Stimulated activated CD8-positive, alpha-beta memory T cell treated with anti-CD3 and anti-CD28 coated beads, Interleukin-4, amount 100 ng/mL, for 1 hour (primary cell): ENCODE measurements at places on chromosomes 3 and 15.

DNA sequence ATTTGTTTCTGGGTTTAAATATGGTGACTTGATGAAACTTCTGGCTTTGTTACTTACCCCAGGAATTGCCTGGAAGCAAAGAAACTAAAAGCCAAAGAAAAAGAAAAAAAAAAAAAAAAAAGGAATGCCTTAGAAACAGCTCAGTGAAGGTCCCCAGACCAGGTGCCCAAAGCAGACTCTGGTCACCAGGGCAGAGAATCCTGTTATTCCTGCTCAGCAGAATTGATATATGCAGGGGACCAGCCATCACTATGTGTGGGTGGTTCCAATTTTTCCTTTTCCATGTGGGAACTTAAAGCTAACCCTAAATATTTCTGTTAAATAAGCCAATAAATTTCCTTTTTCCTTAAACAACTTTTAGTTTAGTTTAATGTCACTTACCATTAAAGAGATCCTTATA, 100.8 kb upstream of the TPRG1 start:
- DNase-seq, result no peak

- DNase-seq, result no peak
Measured at GRCh38 chr3:32203854-32204253, 34.6 kb upstream of the CMTM8 start.

DNA sequence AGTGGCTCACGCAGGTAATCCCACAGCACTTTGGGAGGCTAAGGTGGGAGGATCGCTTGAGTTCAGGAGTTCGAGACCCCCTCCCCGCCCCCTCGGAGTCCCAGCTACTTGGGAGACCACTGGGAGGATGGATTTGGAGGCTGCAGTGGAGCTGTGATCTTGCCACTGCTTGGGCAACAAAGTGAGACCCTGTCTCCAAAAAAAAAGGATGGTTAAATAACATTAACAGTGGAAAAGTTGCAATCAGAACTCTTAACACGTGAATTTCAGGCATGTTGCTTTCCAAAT, 1.4 kb upstream of the TMEM87A start:
- no peak for DNase-seq

- no peak for DNase-seq
Measured at GRCh38 chr3:126573492-126574117, 14.9 kb upstream of the C3orf22 start.

- no peak for DNase-seq
Measured at GRCh38 chr3:195101927-195102608, 168.9 kb downstream of the XXYLT1 start.

- DNase-seq, result no peak
Measured at GRCh38 chr15:61151791-61152190, 77.3 kb downstream of the RORA start.

DNA sequence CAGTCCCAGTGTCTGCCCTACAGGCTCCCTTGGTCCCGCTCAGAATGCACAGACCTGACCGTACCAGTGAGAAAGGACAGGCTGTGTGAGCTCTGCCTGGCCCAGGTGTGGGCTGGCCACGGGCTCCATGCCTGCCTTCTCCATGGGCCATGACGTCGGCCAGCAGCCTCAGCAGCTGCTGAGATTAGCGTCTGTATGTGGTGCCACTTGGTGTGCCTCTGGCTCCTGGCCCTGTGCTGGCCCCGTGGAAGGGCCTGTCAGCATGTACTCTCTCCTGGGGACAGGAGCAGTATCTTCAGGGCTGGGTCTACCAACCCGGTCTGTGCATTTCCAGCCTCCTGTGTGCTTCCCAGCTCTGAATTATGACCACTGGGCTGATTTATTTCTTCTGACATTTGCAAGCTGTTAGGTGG, 25.7 kb downstream of the KLF13 start:
- DNase-seq, result no peak

DNA sequence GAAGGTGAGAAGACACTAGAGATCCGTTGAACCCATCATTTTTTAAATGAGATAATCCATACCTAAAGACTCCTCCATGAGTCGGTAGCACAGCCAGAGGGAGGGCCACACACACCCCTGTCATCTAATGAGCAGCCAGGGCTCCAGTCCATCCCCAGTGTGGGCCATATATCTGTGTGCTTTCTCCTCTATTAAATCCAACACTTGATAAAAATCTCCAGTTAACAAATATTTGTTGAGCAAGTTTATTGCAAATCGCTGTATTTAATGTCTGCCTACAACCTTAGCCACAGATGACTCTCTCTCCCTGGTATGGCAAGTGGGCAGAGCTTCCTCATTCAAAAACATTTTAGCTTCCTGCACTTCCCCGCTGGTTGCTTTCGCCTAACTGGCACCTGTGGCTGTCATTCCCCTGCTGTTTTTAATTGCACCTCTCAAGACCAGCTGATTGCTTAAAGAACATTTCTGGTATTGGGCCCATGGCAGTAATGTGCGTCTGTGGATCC, 82.8 kb downstream of the SMAD3 start:
- no peak for DNase-seq

- no peak for DNase-seq
Measured at GRCh38 chr3:107641572-107642307, 119.0 kb downstream of the BBX start.

- no peak for DNase-seq
Measured at GRCh38 chr3:33115024-33115768, 1.4 kb downstream of the CRTAP start.

GRCh38 chr3:149042789-149043386, 43.4 kb downstream of the HLTF start:
- DNase-seq, result no peak

GRCh38 chr3:24181256-24181655, 236.2 kb downstream of the NR1D2 start:
- DNase-seq, result no peak

DNA sequence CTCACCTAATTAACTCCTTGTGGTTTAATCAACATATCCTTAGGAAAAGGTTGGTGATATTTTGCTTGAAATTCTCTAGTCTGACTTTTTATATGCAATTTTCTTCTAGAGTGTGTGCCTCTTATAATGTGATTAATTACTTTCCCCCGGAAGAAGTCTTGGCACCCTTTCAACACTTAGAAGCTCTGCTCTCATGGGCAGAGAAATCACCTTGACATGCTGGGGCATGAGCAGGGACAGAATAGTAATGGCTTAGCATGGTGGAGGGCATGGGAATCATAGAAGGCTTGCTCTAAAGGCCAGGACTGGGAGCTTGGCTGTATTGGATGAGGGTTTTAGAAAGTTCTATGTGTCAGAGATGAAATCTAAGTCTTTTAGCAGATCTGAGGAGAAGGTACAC, 293.5 kb downstream of the AGBL1 start:
- DNase-seq, result no peak

GRCh38 chr15:67799801-67800205, 25.5 kb upstream of the SKOR1 start:
- no peak for DNase-seq

DNA sequence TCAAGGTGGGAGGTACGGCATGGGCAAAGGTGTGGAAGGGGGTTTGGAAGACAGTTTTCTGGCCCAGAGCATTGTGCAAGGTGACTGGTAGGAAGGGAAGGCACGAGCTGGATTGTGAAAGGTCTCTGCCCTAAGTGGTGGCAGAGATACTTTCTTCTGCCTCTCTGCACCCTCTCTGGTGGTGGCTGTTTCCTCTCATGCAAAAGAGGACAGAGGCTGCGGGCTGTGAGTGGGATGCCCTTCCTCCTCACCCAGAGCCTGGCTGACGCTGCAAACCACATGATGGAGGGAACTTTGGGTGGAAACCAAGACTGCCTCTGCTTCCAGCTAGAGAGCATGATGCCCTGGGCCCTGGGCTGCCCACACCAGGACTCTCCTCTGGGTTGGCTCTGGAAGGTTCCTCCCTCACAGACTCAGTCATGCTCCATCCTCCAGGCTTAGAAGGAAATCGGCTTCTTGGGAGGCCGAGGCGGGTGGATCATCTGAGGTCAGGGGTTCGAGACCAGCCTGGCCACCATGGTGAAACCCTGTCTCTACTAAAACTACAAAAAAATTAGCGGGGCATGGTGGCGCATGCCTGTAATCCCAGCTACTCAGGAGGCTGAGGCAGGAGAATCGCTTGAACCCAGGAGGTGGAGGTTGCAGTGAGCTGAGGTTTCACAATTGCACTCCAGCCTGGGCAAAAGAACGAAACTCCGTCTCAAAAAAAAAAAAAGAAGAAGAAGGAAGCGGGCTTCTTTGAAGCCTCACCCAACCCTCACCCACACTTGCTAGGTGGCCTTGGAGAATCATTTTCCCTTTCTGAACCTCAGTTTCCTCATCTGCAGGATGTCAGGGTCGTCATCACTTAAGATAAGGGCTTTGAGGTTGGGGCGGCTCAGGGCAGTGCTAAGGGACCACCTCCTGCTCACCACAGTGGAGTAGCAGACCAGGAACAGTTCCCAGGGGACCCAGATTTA, 8.3 kb downstream of the PSTPIP1 start:
- no peak for DNase-seq

DNA sequence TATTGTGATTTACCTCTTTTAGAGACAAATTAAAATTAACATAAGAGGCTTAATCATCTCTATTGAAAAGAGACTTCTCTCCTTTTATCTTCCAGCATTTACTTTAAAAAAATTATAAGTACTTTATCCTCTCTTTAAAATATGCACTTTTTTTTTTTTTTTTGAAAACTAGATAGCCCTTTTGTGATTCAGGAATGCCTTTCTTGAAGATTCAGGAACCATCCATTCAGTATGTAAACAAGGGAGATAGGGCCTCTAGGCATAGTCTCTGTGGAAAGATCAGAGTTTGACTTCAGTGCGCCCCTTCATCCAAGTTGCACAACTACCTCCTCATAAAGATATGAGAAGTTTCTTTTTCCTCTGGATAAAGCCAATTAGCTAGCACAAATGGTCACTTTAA, 1163.7 kb downstream of the SI start:
- DNase-seq, result no peak

DNA sequence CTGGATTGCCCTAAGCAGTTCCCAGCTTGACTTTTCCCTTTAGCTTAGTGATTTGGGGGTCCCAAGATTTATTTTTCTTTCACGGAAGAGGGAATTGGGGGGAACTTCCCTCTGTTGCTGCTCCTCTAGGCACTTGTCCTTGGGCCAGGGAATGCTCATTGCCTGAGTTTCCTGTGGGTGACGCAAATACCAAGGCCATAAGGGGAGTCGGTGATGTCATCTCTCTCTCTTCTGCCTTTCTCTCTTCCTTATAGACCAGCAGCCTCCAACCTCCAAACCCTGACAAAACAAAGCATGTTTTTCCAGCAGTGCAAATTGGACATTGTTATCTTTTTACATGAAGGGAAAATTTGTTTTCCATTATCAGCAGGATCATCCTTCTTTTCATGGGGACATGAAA, 120.2 kb downstream of the ITPR1 start:
- no peak for DNase-seq

GRCh38 chr3:15685927-15686326, 84.4 kb downstream of the BTD start:
- no peak for DNase-seq

DNA sequence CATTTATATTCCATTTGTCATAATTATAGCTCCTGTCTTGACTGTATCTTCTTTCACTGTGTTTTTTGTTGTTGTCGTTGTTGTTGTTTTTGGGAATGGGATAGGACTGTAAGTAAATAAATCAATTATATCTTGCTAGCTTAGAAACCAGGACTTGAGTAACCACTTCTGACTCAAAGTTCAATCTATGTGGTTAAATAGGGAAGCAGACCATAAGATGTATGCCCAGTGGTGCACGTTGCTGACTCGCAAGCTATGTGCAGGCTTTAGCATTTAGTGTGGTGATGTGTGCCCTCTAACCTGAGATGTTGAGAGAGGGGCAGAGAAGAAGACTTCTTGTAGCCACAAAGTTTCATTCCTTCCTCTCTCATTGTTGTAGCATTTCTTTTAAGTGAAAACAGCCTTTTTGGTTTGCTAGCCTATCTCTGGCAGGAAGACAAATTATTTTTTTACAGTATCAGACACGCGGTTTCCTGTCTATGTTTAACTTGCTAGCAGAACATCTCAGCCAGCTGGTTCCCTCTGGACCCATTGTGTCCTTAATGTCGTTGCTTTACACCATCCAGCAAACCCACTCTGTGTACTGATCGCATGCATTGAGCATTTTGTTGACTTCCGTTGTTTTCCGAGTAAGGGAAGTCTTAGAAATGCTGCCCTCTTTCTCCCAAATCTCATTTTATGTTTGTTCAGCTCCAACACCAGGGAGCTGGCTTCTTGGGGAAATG, 52.1 kb downstream of the TGFBR2 start:
- DNase-seq, result no peak

DNA sequence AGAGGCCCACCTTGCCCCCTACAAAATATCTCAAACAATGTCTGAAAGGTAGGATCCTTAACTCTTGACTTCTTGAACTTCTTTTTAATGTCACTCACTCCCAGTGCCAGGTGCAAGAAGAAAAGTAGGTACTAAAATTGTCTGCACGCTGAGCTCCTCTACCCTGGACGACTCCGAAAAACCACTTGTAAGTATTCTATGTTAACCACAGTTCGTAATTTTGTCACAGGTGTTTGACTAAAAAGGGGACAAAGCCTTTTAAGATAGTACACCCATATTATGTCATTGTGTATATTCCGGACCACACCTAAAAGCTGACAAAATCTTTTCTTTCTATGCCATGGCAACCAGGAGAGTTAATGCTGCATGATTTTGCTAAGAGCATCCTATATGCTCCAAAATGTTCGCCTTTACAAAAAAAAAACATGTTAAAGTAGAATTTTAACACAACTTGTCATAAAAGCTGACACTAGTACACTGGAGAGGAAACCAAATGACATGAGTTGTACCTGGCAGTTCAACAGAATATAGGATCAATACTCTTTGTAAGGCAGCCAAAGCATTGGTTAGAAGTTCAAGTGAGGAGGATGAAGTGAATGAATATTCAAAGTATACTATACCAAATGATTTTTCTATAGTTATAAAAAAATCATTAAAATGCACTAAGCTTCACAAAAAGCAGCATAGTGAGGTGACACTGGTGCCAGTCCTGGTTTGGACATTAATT, 210.5 kb downstream of the FOXP1 start:
- no peak for DNase-seq

DNA sequence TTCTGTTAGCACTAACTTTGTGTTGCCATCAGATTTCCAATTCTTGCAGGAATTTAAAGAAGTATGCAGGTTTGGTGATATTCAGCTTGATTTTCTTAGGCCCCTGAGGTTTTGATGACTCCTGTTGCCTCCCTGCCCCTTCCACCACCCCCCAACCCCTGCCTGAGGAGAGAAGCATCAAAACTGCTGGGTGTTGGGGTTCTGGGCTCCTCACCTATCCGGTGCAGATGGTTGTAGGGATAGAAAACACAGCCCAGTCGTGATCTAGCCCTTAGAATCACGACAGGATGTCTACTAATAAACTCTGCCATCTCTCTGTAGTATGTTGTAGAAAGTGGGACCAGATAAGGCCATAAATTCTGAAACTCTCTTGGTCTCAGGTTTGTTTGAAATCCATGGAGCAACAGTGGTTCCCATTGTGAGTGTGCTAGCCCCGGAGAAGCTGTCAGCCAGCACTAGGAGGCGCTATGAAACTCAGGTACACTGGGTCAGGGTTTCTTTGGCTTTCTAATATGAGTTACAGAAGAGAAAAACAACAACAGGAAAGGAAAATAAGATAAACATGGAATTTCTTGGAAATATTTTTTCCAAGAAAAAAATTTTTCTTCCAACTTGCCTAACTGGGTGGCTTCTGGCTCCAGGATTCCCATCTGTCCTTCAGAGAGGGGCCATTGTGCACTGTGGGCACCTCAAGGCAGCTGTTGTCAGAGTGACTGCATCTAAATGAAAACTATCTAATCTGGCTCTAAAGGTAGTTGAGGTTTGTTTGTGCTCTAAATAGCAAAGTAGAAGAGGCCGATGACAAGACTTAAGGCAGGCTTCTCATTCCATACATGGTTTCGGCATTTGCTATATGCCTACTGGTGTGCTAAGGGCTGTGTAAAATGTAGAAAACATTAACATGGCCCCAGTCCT, 8.7 kb downstream of the SRP14 start:
- DNase-seq, result no peak
